ENCODE measurements at places on chromosomes 16 and 17.

GRCh38 chr17:43439041-43439440 lies 40.2 kb downstream of the ARL4D start:
- DNase-seq = no peak

DNA sequence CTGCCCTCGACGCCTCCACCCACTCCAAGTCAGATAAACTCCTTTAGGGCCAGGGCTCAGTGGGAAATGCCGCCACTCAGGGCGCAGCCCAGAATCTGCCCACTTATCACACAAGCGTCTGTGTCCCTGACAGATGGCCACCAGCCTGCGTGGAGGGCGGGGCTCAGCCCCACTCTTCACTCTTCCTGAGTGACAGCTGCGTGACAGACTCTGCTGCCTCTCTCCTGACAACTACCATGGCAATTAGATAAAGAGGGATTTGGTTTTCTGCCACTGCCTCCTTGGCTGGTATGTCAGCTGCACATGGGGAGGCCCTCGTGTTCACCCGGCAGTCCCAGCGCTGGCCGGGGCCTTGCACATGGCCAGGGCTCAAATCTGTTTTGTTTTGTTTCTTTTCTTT lies 96.2 kb downstream of the RTN4RL1 start:
- no peak for DNase-seq

DNA sequence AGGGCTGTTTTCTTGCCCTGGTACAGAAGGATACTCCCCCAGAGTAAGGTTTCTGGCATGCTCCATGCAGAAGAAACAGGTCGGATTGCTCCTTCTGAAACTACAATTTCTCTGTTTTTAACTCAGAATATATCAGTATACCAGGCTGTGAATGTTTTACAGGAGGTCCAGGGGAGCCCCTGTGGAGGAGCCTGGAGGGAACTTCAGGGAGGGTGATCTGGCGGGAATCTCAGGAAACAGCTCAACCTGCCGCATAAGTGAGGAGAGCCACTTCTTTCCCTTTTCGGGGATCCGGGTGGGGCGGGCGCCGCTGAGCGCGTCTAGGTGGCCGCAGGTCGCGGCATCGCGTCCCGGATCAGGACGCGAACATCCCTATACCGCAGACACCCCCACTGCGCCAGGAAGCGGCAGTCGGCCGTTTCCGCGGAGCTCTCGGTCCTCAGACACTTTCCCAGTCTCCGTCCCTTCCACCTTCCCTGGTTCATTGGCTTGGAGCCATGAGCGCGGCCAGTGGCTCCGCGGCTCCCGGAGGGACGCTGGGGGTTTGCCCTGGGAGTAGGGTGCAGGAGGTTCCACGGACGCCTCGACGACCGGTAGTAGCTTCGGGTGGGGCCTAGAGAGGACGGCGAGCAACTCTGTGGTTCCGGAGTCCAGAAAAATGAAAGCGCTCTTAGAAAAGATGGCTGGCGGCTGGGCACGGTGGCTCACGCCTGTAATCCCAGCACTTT lies 3.1 kb upstream of the ZNF764 start:
- DNase-seq = no peak

DNA sequence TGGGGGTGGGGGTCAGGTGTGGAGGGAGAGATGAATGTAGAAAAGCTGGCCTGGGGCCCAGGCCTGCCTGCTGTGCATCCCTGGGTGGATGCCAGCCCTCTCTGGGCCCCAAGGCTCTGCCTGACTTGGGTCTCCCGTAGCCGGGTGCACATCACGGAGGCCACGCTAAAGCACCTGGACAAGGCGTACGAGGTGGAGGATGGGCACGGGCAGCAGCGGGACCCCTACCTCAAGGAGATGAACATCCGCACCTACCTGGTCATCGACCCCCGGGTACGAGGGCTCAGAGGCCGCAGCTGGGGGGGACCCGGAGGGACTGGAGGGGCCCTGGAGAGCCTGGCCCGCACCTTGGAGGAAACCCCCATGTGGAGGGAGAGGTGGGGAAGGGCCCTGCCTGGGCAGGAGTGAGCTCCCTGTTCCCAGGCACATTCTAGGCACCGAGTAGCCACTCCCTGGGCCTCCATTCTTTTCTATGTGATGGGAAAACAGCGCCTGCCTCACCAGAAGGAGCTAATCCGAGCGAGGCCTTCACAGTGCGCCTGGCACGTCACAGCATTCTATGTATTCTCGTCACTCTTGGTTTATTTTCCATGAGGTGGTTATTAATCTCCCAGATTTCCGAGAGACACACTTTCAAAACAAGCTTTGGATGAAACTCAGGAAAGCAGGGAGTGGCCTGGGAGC lies 34.7 kb downstream of the ADCY7 start:
- no peak for DNase-seq

DNA sequence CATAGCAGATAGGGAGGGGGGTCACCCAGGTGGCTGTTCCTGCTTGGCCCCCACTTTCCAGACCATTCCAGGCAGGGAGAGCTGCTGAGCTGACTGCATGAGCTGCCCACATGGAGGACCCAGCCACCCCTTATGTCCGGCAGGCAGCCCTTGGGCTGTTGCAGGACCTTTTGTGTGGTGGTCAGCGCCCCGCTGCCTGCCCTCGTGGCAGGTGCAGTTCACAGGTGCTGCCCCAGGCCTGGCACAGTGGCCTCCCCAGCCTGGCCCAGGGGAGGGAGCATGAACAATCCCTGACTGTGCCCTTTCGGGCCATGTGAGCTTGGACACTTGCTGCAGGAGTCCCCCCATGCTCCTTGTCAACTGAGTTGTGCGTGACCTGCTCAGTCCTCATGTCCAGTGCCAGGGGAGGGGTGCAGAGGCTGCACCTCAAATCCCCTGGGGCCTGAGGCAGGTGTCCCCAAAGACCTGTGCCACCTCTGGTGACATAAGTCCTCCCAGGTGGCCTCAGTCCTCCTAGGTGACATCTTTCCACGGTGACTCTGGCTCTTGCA lies 8.6 kb downstream of the TBC1D26 start:
- DNase-seq = no peak
